AG10803 (cell line): ENCODE measurements at places on chromosomes 1 and 21.

GRCh38 chr1:228763561-228763960 is 28.3 kb downstream of the RHOU start:
- no peak for DNase-seq

- DNase-seq: no peak
Observed at GRCh38 chr1:229131243-229132105, 139.4 kb upstream of the RAB4A start.

DNA sequence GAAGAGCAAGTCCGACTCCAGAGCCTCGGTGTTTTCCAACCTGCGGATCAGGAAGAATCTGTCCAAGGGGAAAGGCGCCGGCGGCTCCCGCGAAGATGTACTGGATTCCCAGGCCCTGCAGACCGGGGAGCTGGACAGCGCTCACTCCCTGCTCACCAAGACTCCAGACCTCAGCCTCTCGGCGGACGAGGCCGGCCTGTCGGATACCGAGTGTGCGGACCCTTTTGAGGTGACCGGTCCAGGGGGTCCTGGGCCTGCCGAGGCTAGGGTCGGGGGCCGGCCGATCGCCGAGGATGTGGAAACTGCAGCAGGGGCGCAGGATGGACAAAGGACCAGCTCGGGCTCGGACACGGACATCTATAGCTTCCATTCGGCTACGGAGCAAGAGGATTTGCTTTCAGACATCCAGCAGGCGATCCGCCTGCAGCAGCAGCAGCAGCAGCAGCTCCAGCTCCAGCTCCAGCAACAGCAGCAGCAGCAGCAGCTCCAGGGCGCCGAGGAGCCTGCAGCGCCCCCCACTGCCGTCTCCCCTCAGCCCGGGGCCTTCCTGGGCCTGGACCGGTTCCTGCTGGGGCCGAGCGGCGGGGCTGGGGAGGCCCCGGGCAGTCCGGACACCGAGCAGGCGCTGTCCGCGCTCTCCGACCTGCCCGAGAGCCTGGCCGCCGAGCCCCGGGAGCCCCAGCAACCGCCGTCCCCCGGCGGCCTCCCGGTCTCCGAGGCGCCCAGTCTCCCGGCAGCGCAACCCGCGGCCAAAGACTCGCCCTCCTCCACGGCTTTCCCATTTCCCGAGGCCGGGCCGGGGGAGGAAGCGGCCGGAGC is 827 bp downstream of the FMN2 start:
- DNase-seq: peak; percentile 73

- DNase-seq: no peak
Observed at GRCh38 chr1:110341146-110341871, 2.1 kb downstream of the RBM15 start.

DNA sequence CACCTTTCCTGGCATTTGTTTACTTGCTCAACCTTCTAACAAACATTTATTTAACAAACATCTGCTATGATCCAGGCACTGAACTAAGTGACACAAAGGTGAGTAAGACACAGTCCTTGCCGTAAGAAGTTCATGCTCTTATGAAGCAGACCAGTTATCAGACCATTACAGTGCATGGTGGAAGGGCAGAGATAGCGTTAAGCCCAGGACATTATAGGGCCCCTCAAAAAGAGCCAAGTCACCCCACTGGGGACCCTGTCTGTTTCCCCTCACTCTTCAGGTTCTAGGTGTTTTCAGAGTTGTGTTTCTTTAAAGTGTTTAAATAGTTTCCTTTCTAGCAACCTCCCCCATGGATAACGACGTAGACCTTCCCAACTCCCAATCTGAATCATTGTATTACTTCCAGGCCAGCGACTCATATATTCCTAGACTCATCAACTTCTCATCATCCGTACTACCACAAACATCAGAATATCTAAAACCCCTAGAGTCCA is 39.3 kb downstream of the TCP10L start:
- peak; percentile 3 for DNase-seq

- DNase-seq: peak; percentile 95
Observed at GRCh38 chr1:52574594-52574993, 21.7 kb upstream of the TUT4 start.

- peak; percentile 35 for DNase-seq
Observed at GRCh38 chr1:179082999-179083335, 1.1 kb downstream of the TOR3A start.

- peak; percentile 89 for DNase-seq
Observed at GRCh38 chr21:29145354-29145782, 14.9 kb downstream of the MAP3K7CL start.

GRCh38 chr1:17723684-17724083 is 31.4 kb upstream of the ACTL8 start:
- no peak for DNase-seq

DNA sequence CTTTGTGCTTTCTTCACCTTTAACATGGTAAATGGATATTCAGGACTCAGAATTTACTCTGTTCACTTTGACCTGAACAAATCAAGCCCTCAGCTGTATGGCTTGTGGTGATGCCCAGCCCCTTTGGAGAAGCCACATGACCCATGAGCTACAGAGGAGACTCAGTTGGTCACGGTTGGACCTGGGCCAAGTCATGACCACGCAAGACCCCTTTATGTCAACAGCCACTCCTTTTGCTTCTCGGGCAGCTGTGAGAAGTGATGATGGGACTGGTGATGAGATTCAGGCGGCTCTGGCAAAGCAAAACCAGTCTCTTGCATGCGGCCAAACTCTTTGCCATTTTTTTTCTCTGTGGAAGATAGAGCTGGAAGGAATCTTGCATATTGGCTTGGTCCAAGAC is 96.5 kb upstream of the AJAP1 start:
- DNase-seq: no peak

DNA sequence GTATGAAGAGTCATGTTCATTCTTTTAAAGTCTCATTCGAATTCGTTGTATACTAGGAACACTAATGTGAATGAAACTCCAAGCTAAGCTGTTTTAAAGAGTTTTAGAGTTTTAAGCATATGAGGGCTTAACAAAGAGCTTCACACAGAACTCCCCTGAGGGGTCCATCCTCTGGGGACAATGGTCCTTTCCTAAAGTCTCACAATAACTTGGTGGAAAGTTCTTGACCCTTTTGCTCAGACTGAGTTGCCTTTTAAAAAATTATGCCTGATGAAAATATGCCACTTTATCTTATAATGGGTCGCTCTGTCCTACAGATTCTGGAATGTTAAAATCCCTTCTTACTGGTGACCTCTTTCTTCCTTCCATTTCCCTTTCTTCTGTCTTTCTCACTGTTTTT is 64.3 kb downstream of the RGL1 start:
- no peak for DNase-seq

GRCh38 chr1:67749263-67749843 is 64.4 kb downstream of the GADD45A start:
- DNase-seq: no peak

- no peak for DNase-seq
Observed at GRCh38 chr1:208551633-208552320, 307.6 kb upstream of the PLXNA2 start.

DNA sequence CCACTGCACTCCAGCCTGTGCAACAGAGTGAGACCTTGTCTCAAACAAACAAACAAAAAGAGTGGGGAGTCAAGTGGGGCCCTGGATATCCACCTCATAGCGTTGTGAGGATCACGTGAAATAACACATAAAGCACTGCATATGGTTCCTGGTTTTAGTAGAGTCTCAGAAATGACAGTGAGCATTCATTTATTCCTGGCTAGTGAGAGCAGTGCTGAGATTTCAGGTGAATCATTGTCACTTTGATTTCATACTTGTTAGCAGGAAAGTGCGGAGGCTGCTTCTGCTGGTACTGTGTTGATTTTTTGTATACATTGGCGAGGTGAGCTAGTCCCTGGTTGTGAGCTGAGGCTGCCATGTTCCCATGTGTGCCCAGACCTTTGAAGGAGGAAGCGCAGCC is 22.9 kb downstream of the ARHGEF10L start:
- no peak for DNase-seq

GRCh38 chr1:177142010-177142409 is 22.5 kb downstream of the ASTN1 start:
- no peak for DNase-seq

- peak; percentile 44 for DNase-seq
Observed at GRCh38 chr1:30782361-30783255, 25.0 kb upstream of the LAPTM5 start.

- no peak for DNase-seq
Observed at GRCh38 chr1:87588495-87588894, 259.8 kb downstream of the LMO4 start.

- no peak for DNase-seq
Observed at GRCh38 chr21:21845901-21846300, 847.7 kb downstream of the NCAM2 start.

- DNase-seq: no peak
Observed at GRCh38 chr1:44489481-44489880, 84.4 kb downstream of the RNF220 start.

DNA sequence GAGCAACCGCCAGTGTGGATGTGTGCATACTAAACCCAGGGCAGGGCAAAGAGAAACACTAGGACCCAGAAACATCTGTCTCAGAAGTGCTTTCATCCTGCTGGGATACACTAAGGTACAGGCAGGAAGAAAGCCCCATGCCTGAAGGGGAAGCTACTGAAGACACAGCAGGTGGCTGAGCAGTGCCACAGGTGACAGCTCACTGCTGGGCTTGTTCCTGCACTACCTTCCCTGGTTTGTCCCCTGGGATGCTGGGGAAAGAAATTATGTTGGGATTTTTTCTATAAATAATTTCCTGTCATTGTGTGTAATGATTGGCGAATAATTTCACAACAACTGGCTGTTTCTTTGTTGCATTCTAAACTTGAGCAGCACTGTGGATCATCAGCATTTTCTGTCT is 245.3 kb upstream of the RAB4A start:
- no peak for DNase-seq

GRCh38 chr1:5704561-5705514 is 287.4 kb downstream of the NPHP4 start:
- no peak for DNase-seq

- DNase-seq: peak; percentile 62
Observed at GRCh38 chr1:24385160-24385940, 28.2 kb downstream of the STPG1 start.

- no peak for DNase-seq
Observed at GRCh38 chr1:205587581-205587980, 44.2 kb downstream of the ELK4 start.

GRCh38 chr21:31524140-31524539 is 135.4 kb upstream of the SOD1 start:
- no peak for DNase-seq

GRCh38 chr1:226691247-226691646 is 47.8 kb downstream of the ITPKB start:
- no peak for DNase-seq

DNA sequence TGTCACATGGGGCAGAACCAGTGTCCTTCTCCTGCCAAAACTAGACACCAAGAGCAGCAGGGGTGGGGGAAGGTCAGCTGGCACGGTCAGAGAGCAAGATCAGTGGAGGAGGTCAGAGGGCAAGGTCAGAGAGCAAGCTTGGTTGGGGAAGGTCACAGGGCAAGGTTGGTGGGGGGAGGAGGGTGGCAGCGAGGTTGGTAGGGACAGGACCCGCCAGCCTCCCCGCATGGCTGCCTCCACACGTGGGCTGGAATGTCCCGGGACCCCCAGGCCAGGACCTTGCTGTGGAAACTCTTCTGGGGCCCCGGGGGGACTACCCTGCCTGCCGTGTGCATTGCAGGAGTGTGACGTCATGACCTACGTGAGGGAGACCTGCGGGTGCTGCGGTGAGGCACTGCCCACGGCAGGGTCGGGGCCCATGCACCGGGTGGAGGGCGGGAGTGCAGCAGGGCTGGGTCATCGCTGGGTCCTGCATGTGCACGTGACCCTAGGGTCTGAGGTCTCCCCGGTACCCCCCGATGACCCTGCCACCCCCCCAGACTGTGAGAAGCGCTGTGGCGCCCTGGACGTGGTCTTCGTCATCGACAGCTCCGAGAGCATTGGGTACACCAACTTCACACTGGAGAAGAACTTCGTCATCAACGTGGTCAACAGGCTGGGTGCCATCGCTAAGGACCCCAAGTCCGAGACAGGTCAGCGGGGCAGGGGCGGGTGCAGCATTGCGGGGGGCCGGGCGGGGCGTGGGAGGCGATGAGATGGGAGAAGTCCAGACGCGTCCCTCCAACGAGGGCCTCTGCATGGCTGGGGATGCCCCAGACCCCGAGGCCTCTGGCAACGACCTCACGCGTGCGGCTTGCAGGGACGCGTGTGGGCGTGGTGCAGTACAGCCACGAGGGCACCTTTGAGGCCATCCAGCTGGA is 27.3 kb downstream of the COL6A2 start:
- no peak for DNase-seq

DNA sequence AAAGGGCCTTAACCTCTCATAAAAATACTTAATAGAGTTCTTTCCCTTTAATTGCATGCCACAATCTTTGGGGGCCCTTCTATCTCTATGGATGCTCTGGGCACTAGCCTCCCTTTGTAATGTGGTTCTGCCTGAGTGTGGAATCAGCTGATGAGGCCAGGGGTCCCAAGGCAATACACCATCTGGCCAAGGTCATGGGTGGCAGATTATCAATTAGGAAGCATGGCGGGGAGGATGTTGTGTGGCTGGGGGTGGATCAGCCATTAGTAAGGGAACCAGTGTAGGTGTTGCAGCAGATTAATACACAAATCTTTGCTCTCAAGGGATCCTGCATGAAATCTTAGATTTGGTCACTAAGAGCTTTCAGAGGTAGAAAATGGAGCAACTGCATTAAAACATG is 35.3 kb downstream of the NHLH2 start:
- DNase-seq: no peak

DNA sequence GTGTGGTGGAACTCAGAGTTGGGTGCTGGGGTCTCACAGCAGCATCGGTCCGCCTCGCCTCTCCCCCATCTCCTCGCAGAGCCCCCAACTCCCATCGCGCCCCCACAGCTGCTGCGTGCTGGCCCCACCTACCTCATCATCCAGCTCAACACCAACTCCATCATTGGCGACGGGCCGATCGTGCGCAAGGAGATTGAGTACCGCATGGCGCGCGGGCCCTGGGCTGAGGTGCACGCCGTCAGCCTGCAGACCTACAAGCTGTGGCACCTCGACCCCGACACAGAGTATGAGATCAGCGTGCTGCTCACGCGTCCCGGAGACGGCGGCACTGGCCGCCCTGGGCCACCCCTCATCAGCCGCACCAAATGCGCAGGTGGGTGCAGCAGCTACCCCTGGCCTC is 24.2 kb downstream of the PTPRU start:
- DNase-seq: no peak
